ENCODE measurements at places on chromosomes 7 and 10.
A peak's percentile ranks its signal among the peaks of the same experiment; 100 is the strongest.

GRCh38 chr7:157219154-157219553 is 80.4 kb downstream of the UBE3C start:
- no peak for DNase-seq

GRCh38 chr10:28768227-28768626 is 90.9 kb downstream of the BAMBI start:
- DNase-seq: no peak

DNA sequence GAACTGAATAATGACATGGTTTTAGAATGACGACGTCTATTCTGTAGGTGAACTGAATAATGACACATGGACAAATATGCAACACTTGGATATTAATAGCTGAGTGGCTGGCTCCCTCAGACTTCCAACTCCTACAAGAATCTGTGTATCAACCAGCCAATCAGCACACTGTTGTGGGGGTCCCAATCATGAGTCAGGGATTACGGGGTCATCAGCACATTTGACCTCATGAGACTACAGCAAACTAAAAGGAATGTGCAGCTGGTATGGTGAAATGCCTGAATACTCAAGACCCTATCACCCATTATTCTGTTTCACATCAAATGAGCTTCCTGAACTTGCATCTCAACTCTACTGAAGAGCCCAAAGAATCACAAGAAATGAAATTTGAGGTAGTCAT is 192.5 kb downstream of the ANK3 start:
- DNase-seq: no peak

DNA sequence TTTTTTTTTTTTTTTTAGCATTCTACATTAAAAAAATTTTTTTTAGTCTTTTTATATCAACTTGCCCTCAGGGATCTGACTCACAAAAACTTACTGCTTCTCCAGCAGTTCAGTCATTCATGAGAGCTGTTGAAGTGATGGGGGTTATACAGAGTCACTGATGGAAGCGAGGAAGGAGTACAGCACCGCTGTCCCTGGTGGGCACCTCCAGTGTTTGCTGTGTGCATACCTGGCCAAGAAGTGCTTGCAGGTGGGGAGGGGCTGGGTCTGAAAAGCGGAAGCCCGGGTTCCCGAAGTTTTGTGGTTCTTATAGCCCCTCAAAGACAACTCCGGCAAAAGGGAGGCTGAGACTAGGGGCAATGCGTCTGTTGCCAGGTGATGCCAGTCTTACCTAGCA is 46.2 kb downstream of the MINDY4 start:
- no peak for DNase-seq

DNA sequence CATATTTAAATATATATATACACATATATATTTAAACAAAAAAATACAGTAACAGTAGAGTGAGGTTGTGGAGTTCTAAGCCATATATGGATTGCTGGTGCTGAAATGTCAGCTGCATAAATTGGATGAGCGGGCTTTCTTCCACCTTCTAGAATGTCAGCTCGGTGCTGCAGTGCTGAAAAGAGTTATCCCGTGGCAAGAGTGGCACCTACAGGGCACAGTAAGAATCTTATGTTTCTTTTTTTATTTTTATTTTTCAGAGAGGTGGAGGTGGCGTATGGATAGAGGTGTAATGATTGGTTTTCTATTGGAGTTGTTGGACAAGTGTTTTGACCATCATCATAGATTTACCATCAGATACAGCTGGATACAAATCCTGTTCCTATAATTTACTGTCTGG is 86.2 kb upstream of the DYNC1I1 start:
- peak; percentile 69 for DNase-seq

- DNase-seq: no peak
Measured at GRCh38 chr7:1707756-1708595, 37.9 kb downstream of the ELFN1 start.

DNA sequence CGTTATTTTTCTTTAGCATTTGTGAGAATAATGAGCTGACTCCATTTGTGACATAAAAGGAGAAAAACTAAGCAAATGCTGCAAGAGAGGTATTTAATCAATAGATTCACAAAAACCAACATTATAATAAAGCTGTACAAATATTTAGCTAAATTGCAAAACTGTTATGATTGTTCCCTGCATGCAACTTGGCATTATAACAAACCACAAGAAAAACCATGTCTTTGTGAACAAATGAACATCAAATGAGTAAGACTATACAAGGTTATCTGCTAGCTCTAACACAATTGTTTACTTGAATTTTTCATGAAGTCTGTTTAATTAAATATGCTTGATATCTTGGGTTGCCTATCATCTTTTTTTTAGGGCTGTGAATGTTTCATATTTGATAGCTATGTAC is 50.8 kb upstream of the PPP1R9A start:
- no peak for DNase-seq

GRCh38 chr7:141430455-141431139 is 120.6 kb upstream of the AGK start:
- no peak for DNase-seq

- no peak for DNase-seq
Measured at GRCh38 chr10:104324221-104324686, 14.0 kb downstream of the ITPRIP start.

DNA sequence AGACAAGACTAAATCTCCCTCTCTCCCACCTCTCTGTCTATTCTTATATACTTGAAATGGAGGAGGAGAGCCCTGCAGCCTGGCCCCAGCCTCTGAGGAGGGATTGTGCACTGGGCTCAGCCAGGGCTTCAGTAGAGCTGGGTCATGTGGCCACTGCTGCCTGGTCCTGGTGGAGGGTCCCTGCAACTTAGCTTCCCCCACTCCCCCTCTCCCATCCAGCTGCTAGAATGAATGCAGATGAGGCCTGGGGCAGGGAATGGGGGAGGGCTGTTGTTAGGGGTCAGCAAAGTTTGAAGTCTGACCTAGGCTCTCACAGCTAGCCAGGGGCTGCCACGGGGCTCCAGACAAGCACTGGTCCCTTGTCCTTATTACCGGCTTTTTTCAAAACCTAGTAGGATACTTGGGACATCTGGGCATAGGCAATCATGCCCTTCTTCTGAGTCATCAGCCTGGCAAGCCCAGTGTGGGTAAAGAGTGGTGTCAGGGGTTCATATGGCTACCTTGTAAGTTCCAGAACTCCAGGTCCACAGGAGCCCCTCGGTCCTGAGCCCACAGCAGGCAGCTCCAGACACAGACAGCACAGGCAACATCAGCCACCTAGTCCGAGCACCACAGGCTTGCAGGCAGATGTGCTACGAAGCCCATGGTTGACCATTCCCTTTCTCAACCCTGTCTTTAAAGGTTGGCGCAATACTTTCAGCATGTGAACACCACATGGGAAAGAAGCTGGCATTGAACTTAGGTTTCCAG is 12.8 kb upstream of the CXCL12 start:
- no peak for DNase-seq

DNA sequence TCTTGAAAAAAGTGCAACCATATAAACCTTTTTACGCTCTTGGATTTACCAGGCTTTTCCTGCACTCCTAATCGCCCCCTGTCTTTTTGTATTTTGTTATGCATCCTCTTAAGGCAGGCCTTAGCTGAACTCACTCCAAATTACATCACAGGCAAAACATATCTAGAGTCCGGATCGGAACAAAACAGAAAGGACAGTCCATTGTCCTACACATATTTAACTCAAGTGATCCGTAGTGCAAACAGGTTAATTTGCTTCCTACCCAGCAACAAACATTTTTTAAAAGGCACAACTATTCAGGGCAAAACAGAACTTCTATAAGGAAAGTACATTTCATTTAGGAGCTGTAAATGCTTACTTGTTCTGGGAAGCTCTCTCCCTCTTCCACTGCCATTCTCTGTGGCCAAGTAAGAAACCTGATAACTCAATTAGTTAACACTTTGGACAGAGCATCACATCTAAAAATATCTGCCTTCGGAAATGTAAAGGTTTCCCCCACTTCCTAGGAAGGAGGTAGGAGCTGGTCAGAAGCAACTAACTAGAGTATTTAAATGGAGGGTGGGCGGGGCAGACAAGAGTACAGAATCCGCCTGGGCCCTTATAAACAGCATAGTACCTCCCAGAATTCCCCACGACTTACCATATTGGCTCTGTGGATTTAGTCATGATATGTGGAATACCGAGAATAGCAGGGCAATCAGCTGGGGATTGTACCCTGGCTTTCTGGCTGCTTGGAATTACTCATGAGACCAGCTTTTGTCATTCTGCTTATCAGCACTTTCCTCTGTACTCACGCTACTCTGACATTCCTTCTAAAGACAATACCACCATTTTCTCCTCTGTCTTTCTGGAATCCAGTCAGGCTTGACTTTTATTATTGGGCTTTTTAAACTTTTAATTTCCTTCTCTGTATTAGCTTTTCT is 89.5 kb downstream of the ANK3 start:
- no peak for DNase-seq

DNA sequence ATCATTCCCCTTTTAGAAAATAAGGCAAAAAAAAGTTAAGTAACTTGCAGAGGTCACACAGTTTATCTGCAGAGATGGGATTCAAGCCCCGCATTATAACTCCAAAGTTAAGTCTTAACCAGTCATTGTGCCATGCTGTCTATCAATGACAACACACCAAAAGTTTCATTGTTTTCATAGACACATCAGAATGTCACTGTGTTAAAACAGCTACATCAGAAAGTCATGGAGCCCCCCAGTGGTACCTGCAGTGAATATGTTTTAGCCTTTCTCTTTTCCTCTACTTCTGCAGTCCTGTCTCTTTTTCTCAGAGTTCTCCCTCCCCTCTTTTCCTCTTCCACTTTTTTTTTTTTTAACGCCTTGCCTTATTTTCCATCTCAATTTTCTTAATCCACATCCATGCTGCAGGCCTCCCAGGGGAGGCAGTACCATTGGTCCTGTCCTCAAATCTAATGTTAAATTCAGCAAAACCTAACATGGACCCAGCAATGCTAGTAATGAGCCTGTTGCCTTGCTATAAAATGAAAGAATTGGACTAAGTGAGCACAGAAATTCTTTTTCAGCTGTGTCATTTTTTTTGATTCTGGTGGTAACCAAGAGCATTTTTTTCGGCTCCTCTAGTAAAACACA is 3.8 kb upstream of the NRCAM start:
- peak; percentile 34 for DNase-seq

GRCh38 chr10:104452977-104453376 is 99.3 kb downstream of the CFAP58 start:
- no peak for DNase-seq

- DNase-seq: no peak
Measured at GRCh38 chr10:29067161-29067560, 221.7 kb upstream of the LYZL1 start.

DNA sequence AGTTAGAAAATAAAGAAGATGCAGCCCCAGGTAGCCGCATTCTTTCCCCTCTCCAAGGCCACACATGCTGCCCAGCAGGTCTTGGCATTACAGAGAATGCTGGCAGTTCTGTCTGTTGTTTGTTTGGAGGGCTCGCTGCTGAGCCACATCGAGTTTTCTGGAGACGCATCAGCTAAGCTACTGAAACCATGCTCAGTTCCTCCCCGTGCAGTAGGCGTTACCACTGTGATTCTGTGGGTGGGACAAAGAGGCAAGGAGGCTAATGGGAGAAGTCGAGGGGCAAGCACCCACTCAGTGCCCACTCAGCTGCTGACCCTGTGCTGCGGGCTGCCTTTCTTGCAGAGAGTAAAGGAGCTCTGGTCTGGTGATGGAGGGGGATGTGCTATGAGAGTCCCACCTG is 15.5 kb upstream of the GTPBP4 start:
- DNase-seq: no peak

GRCh38 chr7:150716368-150716767 is at the start of gene GIMAP1:
TSS of gene GIMAP1 (plus strand) at chr7:150716613. CDS start at chr7:150719048, 2,435 bp downstream.
- peak; percentile 30 for DNase-seq

DNA sequence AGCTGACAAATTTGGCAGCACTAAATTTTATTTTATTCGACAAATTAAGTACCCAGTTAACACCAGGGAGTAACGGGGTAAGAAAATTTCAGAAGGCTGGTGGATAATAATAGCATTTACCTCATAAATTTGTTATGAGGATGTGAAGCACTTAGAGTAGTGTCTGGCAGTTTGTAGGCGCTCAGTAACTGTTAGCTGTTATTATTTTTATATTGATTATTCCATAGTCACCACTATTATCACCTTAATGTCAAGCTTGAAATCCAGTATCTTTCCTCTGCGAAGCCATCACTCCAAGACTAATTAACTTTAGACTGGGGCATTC is 563 bp upstream of the COA1 start:
- DNase-seq: no peak

DNA sequence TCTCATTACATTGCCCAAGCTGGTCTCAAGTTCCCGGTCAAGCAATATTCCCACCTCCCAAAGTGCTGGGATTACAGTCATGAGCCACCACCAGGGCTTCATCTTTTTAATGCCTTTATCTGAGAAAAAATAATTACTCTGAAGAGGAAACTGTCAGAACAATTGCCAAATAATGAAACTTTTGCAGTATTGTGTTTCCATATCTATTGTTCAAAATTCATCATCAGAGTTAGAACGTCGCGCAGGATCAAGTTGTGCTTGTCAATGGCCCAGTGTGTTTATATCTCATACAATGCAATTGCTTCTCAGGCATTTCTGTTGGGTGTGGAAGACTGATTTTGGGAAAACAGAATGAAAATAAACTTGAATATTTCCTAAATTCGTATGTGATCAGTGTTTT is 143.1 kb downstream of the ARID5B start:
- no peak for DNase-seq

- no peak for DNase-seq
Measured at GRCh38 chr10:119845656-119846055, 27.0 kb downstream of the MCMBP start.

DNA sequence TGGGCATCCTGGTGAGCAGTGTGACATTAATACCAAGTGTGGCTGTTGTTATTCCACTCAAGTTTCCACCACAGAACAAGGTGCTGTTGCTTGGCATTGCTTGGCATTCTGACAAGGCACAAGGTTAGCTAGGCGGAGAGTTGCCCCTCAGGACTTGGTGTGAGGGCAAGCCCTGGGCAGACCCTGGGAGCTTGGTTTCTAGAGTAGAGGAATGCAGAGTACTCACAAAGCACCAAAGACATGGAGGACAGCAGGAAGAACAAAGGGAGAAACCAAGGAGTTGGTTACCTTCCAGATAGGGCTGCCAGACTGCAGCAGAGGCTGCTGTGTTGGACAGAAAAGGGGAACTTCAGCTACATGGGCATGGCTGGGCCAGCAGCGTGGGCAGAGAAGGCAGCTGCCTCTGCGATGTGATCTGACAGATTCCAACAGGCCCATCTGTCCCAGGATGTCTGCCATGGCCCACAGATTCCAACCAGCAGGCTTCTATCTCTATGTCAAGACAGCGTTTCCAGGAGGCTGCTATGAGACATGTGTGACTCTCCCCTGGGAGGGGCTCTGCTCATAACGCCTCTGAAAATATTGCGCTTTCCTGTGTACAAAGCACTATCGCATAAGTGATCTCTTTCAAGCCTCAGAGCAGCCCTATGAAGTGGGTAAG is 1.8 kb downstream of the GOLGA7B start:
- DNase-seq: no peak

- no peak for DNase-seq
Measured at GRCh38 chr7:55514546-55515265, 57.6 kb downstream of the VOPP1 start.

GRCh38 chr7:79515358-79515757 is 61.9 kb upstream of the MAGI2 start:
- DNase-seq: no peak

All from muscle of back (tissue), 13 donors.